ENCODE measurements at places on chromosomes 4 and X. TPM values are rescaled to one million over a fixed set of nuclear protein-coding genes. Genes with fewer than 3 reads are reported as not detected.

Gene GLUD2
- total RNA-seq: 1.3 TPM

GRCh38 chrX:43940816-43941474 is 32.2 kb downstream of the NDP start:
- no peak for DNase-seq

DNA sequence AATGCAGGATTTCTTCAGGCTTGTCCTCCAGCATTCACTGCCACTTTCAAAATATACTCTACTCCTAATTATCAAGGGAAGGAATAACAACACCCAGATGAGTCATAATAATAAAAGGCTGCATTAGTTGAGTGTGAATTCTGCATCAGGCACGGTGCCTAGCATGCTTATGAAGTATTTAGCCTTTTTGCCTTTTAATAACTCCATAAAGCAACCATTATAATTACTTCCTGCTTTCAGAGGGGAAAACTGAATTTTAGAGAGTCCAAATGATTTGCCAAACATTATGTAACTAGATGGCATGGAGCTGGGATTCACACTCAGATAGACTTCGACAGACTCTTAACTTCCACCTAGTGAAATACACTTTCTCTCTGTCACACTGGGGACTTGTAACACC is 2365.5 kb downstream of the PCDH7 start:
- no peak for DNase-seq

- no peak for DNase-seq
Observed at GRCh38 chr4:73613130-73613529, 7.1 kb downstream of the RASSF6 start.

Gene SLC25A4
- total RNA-seq: 24.6 TPM

Gene YTHDC1
- 101 TPM for total RNA-seq

DNA sequence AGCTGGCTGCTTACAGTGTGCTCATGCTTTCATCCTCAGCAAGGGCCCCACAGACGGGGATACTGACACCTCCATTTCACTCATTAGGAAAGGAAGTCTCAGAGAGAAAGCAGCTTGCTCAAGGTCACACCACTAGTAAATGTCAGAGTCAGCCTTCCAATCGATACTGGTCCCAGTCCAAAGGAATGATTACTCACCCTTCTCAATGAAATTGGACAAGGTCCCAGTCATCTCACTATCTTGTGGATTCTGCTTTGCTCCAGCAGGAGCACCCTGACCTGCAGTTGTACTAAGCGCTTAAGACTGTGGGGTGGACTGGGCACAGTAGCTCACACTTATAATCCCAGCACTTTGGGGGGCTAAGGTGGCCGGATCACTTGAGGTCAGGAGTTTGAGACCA is 132.2 kb upstream of the SLC34A2 start:
- DNase-seq: no peak

DNA sequence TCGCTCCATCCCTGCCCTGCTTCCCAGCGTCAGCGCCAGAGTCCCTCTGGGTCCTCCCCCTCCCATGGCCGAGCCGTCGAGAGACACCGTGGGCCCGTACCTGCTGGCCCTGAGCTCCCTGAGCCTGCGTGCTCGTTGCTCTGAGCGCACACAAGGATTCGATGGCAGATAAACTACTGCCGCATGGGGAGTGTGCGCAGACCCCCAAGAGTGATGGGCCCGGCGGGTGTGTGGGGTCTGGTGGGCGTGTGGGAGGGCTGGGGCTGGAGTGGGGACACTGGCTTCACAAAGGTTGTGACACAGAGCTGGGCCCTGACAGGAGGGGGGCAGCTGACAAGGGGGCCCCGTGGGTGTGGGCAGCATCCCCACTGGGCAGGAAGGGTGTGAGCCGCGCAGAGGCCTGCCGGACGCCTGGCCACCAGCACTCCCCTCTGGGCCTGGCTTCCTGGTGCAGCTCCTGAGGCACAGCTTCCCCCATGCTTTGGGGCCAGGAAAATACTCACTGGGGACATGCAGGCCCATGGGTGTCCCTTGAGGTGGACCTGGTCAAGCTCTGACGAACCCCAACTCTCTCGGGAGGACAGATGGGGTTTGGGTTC is 4.8 kb upstream of the RGS12 start:
- no peak for DNase-seq

- no peak for DNase-seq
Observed at GRCh38 chr4:14111730-14112181, 484.2 kb upstream of the BOD1L1 start.

GRCh38 chr4:153916273-153916755 is 127.4 kb upstream of the SFRP2 start:
- DNase-seq: no peak

Gene WDR17
- total RNA-seq: 0.52 TPM

- DNase-seq: no peak
Observed at GRCh38 chrX:117978402-117978801, 138.2 kb downstream of the KLHL13 start.

- no peak for DNase-seq
Observed at GRCh38 chrX:33204889-33205288, 6.5 kb downstream of the DMD start.

DNA sequence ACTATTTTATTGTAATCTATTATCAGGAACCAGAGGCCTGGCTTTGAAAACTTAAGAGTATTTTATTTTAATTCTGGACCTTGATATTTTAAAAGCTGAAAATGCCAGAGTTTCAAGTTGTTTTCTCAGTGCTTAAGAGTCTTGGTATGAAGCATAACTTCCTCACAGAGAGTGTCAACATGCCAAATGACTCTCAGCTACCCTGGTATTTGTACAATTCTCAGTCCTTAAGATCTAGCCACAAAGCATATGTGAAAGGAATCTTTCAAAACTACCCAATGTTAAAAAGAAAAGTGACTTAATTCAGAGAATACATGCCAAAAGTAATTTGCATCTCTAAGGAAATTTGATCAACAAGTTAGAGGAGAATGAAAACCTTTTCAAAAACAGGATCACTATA is 171.9 kb downstream of the DKK2 start:
- no peak for DNase-seq

Gene APBB2
- total RNA-seq: 80.7 TPM

Gene GPM6B
- not detected for total RNA-seq

Gene FAM47E
- 6.6 TPM for total RNA-seq

DNA sequence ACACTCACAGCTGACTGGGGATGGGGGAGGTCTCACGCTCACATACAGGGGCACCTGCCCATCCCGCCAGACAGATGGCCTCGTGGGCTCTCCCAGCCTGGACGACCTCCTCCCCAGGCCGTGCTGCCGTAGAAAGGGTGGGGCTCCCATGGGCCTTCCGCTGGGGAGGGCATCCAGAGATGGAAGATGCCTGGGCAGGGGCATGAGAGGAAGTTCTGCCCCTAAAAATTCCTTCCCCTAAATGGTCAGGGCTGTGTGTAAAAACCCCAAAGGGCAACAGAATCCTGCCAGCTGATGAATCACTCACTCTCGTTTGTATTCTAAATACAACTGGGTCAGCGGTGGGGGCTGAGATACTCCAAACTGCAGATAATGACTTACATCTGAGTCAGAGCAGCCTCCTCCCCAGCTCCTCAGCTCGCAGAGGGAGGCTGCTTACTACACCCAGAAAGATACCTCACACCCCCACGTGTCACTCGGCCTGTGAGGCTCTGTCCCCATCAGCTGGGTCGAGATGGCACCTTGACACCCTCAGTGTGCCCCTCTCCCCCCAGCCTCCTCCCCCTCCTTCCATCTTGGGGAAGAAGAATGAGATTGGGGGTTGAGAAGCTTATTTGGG is 10.1 kb downstream of the WDR1 start:
- no peak for DNase-seq

DNA sequence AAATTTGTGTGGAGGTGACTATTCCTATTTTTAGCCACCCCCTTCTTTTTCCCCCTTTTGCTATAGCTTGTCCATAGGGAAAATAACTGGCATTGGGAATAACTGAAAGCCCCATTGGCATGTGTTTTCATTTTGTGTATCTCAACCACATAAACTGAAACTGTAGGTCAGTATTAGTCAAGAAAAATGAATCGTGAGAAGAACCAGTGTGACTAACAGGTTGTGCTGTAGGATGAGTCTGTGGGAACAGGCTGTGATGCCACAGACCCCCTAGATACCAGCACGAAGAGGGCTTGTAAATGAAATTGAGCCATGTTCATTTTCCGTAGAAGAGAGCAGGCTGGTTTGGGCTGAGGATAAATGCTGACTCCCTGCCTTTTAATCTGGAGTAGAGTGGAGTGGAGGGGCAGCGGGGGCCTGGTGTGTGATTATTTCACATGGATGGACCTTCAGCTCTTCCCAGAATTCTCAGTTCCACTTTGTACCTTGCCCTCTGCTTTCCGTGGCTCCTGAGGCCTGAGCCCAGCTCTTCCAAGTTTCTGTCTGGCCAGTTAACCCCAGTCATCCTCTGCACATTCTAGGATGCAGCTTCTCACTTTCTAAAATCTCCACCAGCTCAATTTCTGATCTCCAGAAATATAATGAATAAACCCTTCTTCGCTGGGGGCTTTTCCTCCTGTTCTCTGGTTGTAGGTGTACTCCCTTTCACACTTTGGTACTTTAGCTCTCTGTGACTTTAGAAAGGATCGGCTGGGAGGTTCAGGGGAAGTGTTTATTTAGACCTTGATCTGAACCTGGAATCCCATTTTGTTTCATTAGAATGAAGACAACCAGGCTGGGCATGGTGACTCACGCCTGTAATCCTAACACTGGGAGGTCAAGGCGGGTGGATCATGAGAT is 37.3 kb downstream of the DCUN1D4 start:
- DNase-seq: no peak

DNA sequence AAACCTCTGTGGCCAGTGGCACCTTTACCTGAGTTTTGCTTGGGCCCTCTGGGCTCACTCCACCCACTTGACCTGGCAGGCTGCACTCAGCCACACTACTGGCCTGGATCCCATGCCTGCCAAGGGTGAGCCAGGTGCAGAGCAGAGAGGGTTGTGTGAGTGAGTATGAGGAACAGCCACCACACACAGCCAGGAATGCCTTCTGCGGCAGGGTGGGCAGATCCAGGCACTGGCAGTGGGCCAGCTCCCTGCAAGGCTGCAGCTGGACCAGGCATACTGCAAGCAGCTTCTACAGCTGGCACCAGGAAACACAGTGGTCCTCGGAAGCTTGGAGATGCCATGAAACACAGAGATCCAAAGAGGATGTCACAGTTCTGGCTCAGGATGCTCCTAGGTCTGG is 570.1 kb upstream of the ACTRT1 start:
- no peak for DNase-seq

Gene CXCL13
- not detected for total RNA-seq

Gene CXCL8
- not detected for total RNA-seq

Gene RTL3
- total RNA-seq: not detected

Data from Caco-2 (cell line).